Caco-2 (cell line): ENCODE measurements at places on chromosomes 12 and 14. TPM values are rescaled to one million over a fixed set of nuclear protein-coding genes. Genes with fewer than 3 reads are reported as not detected.
A peak's percentile ranks its signal among the peaks of the same experiment; 100 is the strongest.

GRCh38 chr12:12881151-12881909 is 10.0 kb upstream of the GPRC5A start:
- peak; percentile 59 for DNase-seq

The USP44 gene
- total RNA-seq, result 0.14 and 0.19 TPM in 2 replicates

DNA sequence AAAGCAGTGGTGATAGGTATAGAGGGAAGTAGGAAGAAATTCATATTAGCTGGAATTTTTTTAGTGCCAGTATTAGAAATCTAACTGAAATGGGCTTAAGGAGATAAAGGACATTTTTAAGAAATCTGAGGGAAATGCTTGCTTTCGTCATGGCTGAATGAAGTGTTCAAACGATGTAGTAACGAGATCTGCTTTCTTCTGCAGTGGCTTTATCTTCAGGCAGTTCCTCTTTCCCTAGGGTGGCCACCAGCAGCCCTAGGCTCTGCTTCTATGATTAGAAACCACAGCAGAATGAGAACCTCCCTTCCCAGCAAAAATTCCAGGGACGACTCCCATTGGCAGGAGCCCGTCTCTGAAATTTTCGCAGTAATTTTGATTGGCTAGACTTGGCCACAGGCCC is 163.9 kb upstream of the FRMD6 start:
- DNase-seq, result no peak

DNA sequence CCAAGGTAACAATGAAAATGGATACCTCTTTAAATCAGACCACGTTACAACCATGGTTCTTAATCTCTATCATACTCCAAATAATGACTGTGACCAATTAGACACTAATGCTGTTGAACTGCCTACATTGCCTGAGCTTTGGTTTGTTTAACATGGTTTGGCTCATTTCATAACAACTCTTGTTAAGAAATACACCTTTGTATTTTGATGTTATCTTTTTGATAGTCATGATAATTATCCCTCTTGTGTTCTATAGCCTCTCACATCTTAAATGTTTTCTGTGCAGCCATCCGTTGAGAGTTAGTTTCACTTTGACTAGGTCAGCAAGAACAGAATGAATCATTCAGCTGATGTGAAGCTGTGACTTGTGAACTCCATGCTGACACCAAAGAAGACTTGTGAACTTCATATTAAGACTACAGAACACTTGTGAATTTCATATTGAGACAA is 75.5 kb upstream of the RERGL start:
- DNase-seq, result no peak

The ACVR1B gene
- 92.7 and 112 TPM in 2 replicates for total RNA-seq

The PLCZ1 gene
- total RNA-seq, result not detected in 2 replicates

The FAM181A gene
- not detected in 2 replicates for total RNA-seq

- no peak for DNase-seq
Observed at GRCh38 chr14:51933191-51933590, 56.2 kb upstream of the RTRAF start.

GRCh38 chr14:61516964-61517653 is 178.2 kb upstream of the HIF1A start:
- no peak for DNase-seq
